ENCODE measurements at places on chromosomes 1 and 21.

- no peak for DNase-seq
These were observed 124.1 kb downstream of the RYR2 start for GRCh38 chr1:237166086-237166485.

DNA sequence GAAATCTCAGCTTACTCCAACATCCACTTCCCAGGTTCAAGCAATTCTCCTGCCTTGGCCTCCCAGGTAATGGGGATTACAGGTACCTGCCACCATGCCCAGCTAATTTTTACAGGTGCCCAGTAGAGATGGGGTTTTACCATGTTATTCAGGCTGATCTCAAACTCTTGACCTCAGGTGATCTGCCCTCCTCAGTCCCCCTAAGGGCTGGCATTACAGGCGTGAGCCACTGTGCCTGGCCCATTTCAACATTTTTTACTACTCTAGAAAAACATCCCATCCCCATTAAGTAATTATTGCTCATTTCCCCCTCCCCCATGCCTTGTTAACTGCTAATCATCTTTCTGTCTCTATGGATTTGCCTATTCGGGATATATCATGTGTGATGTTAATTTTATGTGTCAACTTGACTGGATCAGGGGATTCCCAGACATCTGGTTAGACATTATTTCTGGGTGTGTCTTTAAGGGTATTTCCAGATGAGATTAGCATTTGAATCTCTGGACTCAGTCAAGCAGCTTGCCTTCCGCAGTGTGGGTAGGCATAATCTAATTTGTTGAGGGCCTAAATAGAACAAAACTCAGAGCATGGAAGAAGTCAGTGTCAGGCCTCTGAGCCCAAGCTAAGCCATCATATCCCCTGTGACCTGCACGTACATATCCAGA lies 33.0 kb upstream of the ZBTB8B start:
- DNase-seq, result no peak

DNA sequence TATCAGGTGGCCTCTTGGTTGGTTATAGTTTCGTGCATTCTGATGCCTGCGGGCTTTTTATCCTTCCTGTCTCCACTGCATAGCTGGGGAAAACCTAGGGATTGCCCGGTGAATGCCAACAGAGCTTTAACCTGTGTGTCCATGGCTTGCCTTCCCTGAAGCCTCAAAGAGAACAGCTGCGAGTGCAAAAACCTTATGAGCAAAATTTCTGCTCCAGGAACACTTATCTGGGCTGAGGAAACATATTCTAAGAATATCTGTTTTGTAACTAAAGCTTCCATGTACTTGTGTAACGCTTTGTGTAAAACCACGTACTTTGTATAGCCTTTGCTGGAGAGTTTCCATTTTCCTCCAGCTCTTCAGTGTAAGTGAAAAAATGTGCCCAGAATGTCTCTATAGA lies 7.2 kb downstream of the CNST start:
- no peak for DNase-seq

DNA sequence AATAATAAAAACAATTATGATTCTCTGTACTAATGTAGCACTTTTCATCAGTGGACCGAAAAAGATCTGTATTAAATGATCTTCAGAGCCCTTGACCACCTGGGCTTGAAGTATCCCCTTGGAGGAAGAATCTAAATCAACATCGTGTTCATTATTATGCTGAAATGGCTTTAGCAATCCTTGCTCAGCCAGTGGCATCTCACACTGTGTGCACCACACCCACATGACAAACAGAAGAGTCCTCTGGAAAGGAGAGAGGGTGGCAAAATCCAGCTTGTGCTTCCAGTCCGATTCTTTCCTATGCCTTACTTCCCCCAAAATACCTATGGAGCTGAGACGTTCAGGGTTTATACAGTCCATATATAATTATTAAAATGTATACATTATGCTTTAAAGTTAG lies 318.5 kb upstream of the RUNX1 start:
- DNase-seq, result no peak
